ENCODE measurements at places on chromosomes 7 and 10. TPM values are rescaled to one million over a fixed set of nuclear protein-coding genes. Genes with fewer than 3 reads are reported as not detected.

The SPDYE6 gene
- total RNA-seq, result not detected

The C10orf95 gene
- total RNA-seq, result 0.15 TPM

The HOGA1 gene
- not detected for total RNA-seq

The HIPK2 gene
- 16.8 TPM for total RNA-seq

The LRRD1 gene
- total RNA-seq, result not detected

The DCLRE1C gene
- total RNA-seq, result 13.9 TPM

The VPS37D gene
- not detected for total RNA-seq

The MYL7 gene
- not detected for total RNA-seq

The FBXL13 gene
- total RNA-seq, result 0.74 TPM

The CPA1 gene
- total RNA-seq, result not detected

The COL26A1 gene
- not detected for total RNA-seq

The AP1S1 gene
- total RNA-seq, result 40.6 TPM

The SNX10 gene
- total RNA-seq, result 17.5 TPM

The TLX1 gene
- not detected for total RNA-seq

The PDK4 gene
- total RNA-seq, result not detected

The ABCA13 gene
- not detected for total RNA-seq

The VAX1 gene
- total RNA-seq, result not detected

The STEAP4 gene
- not detected for total RNA-seq

The AHR gene
- 27.5 TPM for total RNA-seq

The ARMC10 gene
- total RNA-seq, result 50.5 TPM

The DDX50 gene
- total RNA-seq, result 62.1 TPM
